OCI-LY7 (cell line): ENCODE measurements at places on chromosomes 4 and X. TPM values are rescaled to one million over a fixed set of nuclear protein-coding genes. Genes with fewer than 3 reads are reported as not detected.

DNA sequence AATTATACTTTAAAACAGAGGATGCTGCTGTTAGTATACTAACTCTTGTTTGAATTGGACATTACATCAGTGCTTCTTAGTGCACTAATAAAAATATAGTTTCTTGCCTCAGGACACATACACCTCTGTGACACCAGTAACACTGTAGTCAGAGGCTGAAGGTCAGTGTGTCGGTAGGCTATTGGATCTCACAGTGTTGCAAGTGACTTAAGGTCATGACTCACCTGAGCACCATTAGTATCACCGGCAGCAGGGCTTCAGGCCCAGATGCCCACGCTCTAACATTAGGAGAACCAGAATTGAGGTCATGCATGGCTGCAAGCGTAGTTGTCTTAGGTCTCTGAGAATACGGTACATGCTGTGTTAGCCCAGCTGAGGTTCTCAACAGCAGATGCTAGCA is 15.2 kb downstream of the ETDC start:
- no peak for DNase-seq

NAP1L3 gene
- not detected in 2 replicates for total RNA-seq

- no peak for DNase-seq
These were observed 60.5 kb downstream of the NHS start for GRCh38 chrX:17435476-17435875.

DNA sequence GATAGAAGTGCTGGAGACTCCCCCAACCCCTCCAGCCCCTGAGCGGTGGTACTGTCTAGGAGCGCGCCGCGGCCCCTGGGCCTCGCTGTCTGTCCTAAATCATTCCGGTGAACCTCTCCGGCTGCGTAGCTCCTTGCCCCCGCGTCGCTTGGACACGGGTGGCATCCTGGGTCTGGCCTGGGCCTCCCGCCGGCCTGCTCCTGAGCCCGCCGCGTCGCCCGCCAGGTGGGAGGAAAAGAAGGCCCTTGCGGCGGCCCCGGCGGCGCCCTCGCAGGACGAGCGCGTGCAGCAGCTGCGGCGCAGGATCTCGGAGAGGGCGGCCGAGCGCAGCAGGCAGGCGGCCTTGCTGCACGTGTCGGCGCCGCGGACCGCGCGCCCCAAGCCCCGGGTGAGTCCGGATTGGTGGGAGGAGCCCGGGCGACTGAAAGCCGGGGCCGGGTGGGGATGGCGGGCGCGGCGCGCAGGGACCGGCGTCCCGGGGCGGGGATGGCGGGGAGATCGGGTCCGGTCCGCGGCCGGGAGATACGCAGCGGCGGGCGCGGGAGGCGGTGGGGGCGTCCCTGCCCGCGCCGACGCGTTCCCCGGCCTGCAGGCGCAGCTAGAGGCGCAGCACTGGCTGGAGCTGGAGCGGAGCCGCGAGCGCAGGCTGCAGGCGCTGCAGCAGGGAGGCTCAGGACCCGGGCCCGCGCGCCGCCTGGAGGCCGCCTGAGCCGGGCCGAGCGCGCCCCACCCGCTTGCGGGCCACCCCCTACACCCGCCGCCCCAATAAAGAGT is 6.5 kb upstream of the RNF4 start:
- DNase-seq, result peak; percentile 84

DNA sequence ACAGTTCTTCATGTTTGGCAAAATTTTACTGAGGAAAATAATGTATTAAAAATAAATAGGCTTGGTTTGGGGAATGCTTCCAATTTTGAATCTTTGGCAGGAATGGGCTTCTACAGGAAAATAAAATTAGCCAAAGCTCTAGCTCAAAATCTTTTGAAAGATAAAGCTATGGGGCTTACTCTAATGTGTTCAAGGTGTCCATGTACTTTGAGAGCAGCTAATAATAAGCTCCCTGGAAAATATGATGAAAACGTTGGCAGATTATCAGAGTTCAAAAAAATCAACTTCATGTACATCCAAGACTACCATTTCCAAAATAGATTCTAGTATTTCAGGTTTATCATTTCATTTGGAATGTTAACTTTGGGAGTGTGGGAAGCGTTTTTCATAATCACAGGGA is 158.4 kb downstream of the EMCN start:
- no peak for DNase-seq

- no peak for DNase-seq
These were observed 23.9 kb downstream of the SORBS2 start for GRCh38 chr4:185787926-185788679.

VCX3A gene
- total RNA-seq, result not detected in 2 replicates

- no peak for DNase-seq
These were observed 122.5 kb upstream of the TEX13D start for GRCh38 chrX:124209792-124210576.

GRCh38 chrX:27953171-27953570 is 28.1 kb downstream of the DCAF8L1 start:
- no peak for DNase-seq

DNA sequence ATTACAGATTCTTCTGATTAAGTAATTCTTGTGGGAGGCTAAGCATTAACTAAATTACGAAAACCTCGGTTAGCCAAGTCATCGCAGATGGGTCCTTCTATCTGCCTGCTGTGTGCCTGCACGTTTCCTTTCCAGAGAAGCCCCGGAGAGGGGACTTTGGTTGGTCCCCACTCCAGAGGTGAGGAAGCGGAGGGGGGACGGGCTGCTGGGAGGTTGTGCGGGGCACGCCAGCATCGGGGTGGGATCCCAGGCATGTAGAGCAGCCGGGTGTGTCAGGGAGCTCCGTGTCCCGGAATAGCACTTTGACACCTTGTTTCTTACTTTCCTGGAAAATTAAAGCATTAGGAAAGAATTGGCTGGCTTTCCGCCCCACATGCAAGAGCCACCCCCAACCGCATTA is 26.6 kb downstream of the PIGG start:
- DNase-seq, result no peak

DNA sequence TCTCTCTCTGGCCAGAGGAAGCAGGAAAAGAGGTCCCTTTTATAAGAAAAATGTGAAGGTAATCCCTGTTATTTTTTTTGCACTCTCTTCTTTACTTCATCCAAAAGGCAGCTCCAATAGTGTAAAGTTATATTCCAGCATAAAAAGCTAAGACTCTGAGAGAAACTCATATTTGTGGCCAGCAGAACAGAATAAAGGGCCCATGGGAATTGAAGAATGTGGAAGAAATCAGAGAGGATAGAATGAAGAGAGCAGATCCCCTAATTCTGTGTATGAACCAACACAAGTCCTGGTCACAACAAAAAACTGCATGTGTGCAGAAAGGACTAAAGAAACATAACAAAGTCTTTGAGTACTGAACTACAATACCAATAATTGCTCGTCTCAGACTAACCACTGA is 22.3 kb downstream of the RPS6KA6 start:
- DNase-seq, result no peak

DNA sequence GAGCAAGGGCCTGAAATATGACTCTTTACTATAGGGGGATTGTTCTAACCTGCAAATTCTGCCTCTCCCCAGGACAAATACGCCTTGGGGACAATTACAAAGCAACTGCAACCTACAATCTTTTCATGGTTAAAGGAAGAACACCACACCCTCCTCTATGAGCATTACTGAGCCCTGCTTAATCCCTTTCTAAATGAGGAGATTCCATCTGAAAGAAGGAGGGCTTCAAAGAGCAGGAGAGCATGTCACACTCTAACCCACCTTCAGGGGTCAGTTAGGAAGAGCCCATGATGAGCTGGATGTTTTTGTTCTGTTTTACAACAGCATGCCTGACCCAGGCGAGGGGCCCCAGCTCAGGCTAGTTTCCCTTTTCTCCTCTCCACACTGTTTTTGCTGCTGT is 134.0 kb upstream of the ANXA3 start:
- DNase-seq, result no peak

DNA sequence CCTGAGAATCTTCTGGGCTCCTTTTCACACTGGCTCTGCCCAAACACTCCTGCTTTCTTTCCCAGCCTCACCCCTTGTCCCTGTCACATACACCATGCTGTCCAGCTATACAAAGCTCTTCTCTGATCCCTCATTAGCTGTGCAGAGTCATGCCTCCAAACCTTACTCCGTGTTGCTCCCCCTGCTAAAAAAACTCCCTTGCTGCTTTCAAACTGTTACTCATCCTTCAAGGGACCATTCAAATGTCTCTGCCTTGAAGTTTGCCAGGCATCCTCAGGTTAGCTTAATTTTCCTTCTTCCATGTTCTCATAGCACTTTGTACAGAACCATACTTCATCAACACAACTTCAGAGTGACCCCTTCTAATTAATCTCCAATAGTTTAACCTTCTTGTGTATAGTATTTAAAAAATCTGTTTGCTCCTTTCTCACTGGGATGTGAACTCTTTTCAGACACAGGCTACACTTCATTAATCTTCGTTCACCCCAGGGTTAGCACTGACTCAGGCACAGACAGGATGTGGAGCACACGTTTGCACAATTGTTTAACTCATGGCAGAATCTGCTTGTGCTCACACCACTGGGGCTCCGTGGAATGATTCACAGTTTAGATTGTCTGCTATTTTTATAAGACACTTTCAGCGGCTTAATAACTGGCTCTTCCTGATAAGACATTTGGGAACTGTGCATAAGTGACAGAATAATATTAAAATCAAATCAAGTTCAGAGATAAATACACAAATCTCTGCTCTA is 21.4 kb upstream of the SEL1L3 start:
- DNase-seq, result peak; percentile 60

DNA sequence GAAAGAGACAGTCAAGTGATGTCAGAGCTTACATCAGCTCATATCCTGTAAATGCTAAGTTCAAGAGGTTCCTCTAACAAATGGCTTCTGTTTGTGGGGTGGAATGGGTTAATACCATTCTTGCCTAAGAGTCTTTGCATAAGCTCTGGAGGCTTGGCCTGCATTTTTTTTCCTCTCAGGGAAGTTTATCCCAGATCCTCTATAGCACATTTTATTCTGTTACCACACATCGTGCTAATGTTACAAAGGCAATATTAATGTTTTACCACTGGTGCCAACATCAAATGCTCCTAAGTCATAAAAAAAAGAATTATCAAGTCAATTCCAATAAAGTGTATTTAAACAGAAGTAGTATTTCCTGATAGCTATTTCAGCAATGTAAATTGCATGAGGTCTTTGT is 2.9 kb upstream of the ADH6 start:
- DNase-seq, result no peak

GRCh38 chrX:109880629-109881028 is 122.3 kb upstream of the TMEM164 start:
- DNase-seq, result no peak

ACE2 gene
- total RNA-seq, result not detected in 2 replicates

DNA sequence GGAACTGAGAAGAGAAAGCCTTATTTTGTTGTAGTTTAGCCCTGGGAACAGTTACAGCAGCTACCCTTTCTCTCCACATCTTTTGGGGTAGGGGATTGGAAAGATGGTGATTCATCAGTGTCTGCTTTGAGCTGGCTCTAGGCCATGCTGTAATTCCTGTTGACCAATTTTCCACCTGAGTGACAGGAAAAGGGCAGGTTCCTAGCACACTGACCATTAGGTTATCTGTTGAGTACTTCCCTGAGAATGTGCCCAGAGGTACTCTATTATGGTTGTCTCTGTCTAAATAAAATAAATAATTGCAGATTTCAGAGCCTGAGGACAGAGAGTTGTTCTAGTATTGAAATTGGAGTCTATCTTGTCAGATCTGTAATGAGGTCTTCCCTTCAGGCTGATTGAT is 109.0 kb downstream of the ENOX2 start:
- DNase-seq, result no peak

DNA sequence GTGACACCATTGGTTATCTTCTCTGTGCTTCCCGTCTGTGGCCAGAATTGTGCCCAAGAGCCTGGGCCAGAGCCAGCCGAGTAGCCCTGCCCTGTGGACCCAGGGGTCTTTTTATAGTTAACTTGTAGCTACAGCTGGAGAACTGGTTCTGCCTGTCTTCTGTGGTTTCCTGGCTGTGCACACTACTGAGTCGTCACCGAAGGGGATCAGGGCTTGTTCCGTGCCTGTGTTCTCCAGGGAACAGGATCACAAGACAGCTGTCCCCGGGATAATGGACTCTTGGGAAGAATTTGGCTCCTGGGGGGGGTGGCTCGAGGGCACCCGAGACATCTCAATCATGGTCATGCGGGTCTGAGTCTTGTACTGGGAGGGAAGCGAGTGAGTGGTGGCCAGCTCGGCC is 22.1 kb upstream of the OPN1LW start:
- DNase-seq, result no peak

DNA sequence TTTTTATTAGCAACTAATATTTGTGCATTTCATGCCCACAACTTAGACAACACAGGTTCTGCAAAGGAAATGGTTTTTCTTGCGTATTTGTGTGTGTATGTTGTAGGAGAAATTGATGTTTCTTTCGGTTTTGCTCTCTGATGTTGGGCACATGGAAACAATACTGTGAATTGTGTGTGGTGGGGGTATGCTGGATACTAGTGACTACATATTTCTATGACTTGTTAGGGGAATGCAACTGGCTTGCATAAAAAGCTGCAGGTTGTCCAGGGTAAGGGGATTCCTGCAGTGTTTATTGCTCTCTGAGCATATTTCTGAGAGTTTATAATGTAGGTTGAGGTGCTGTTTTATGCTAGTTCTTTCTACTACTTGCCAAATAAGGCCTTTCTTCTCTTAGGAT is 11.6 kb downstream of the DLG3 start:
- no peak for DNase-seq

SSX3 gene
- total RNA-seq, result not detected in 2 replicates

DNA sequence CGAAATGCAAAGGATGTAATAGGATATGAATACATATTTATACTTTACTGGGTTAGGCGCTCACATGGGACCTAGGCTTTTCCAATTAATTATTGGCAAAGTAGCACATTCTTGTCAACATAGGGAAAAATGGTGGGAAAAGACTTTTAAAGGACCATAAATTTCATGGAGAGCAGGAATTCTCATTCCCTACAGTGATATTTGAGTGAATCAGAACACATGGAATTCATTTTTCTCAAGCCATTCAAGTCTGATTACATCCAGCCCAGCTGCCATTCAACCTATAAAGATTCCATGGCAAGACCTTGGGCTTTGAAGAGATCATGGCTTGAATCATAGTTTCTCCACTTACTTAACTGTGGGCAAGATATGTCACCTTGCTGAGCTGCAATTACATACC is 150.4 kb downstream of the SOWAHB start:
- no peak for DNase-seq

DNA sequence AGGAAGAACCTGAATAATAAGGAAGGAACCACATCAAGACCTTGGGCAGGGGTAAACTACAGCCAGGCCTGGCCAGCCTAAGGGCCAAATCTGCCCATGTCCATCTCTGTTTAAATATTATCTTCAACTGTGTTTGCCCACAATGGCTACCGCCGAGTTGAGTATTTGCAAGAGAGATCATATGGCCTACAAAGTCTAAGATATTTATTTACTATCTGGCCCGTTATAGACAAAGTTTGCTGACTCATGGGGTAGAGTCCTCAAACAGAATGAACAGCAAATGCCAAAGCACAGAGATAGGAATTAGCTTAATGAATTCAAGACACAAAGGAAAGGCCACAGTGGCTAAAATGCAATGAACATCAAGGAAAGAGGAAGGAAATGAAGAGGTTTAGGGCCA is 44.8 kb downstream of the RPS6KA3 start:
- DNase-seq, result no peak

DNA sequence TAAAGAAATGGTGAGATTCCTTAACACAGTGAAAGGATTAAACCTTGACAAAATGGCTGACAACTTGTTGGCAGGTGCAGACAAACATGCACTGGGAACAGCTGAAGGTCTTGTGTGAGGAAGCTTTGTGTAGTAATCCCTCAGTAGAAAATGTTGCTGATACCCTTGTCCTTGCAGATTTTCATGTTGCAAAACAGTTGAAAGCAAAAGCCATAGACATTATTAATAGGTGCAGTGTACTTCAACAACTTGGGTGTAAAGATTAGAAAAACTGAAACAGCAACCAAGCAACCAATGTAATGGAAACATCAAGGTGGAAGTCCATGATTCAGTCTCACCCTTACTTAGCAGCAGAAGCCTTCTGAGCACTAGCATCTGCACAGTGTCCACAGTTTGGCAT is 29.8 kb downstream of the UGT2B7 start:
- no peak for DNase-seq

HPSE gene
- total RNA-seq, result 2.4 and 3.0 TPM in 2 replicates
